ENCODE measurements at places on chromosomes 2 and 18. TPM values are rescaled to one million over a fixed set of nuclear protein-coding genes. Genes with fewer than 3 reads are reported as not detected.

The CHN1 gene
- total RNA-seq: 11.7 TPM

The GAL3ST2 gene
- not detected for total RNA-seq

The CFC1B gene
- total RNA-seq: not detected

The SNRNP27 gene
- 58.3 TPM for total RNA-seq

The PLA2R1 gene
- 3.4 TPM for total RNA-seq

The XRCC5 gene
- 113 TPM for total RNA-seq

DNA sequence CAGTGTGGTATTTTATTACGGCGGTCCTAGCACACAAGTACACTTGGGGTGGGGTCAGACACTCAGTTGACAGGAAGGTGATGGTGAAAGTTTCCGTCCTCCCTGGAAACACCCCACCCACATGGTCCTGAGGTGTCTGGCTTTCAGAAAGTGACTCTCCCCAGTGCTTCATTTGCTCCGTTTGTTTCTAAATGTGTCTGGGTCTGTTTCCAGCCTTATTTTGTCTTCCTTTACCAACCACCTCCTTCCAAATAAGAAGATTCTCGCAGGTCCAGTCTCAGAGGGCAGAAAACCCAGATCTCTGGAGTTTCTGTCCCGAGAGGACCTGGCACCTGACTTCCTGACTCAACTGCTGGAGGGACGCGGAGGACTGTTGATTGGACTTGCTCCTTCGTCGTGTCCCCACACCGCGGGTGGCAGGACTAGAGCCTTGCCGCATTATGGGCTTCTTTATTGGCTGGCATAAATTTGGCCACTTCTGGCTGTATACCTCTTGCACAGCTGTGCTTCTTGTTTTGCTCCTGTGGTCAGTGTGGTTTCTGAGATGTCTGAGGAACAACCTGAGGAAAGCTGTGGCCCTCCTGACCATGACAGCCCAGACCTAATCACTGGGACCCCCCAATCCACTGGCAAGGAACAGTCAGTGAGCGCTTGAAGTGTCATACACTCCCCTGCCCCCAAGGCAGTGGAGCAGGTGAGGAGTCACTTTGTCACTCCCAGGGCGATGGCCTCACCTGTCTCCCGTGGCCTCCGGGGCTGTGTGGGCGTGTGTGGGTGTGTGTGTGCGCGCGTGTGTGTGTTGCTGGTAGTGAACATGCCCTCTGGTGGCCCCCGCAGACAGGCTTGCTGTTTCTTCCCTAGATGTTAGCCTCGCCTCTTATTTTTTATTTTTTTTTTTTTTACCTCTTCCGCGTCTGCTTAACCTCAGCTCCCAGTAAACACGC is 45.6 kb downstream of the MEX3C start:
- DNase-seq: no peak

- DNase-seq: no peak
Measured at GRCh38 chr2:238711346-238711745, 136.5 kb upstream of the TWIST2 start.

GRCh38 chr2:239285071-239285931 is 115.5 kb downstream of the HDAC4 start:
- DNase-seq: peak; percentile 60

GRCh38 chr2:73652348-73652747 is 10.1 kb upstream of the NAT8 start:
- DNase-seq: no peak

GRCh38 chr2:98087447-98088020 is 567 bp downstream of the VWA3B start:
- DNase-seq: no peak

- DNase-seq: no peak
Measured at GRCh38 chr18:8314124-8314523, 295.1 kb upstream of the RAB12 start.

- DNase-seq: no peak
Measured at GRCh38 chr2:14790041-14790640, 157.6 kb downstream of the LRATD1 start.

DNA sequence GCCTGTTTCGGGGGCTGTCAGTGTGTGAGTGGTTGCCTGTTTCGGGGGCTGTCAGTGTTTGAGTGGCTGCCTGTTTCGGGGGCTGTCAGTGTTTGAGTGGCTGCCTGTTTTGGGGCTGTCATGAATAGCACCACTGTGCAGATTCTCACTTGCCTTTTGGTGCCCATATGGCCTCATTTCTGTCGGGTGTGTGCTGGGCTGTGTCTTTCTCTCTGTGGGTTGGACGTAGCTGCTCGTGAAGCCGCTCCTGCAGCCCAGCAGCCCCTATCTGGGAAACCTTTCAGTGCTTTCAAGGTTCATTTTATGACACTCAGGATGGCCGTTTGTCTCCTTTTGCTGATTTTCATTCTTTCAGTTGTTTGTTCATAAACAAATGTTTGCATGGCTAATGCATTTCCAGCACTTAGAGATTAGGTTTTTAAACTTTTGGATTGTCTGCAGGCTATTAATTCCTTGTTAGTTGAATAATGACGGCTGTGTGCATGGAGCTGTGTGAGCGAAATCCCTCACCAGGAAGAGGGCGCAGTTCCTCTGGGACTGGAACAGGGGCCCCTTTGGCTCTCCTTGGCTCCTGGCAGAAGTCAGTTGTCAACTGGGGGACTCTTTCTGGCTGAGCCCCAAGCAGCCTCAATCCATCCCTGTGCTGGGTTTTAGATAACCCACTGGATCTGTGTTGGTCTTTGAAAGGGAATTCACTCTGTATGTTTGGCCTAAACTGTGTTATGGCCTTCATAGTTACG is 10.8 kb downstream of the AGAP1 start:
- no peak for DNase-seq

GRCh38 chr2:15298770-15299169 is 262.4 kb downstream of the NBAS start:
- no peak for DNase-seq

DNA sequence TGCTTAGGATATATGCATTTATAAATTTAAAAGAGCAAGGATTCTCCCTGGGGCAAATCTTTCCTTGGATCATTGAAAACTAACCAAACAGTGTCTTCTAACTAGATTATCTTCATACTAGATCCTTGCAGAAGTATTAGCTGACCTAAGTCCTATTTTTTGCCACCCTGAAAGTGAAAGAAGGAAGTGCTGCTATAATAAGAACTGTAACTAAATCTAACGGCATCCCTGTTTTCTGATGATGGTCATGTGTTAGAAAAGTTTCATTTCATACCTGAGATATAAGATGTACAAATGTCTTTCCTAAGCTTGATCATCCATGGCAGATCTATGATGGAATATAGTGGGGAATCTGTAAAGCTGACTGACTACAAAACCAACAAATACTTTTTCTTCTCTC is 102.7 kb downstream of the MAP2 start:
- no peak for DNase-seq

DNA sequence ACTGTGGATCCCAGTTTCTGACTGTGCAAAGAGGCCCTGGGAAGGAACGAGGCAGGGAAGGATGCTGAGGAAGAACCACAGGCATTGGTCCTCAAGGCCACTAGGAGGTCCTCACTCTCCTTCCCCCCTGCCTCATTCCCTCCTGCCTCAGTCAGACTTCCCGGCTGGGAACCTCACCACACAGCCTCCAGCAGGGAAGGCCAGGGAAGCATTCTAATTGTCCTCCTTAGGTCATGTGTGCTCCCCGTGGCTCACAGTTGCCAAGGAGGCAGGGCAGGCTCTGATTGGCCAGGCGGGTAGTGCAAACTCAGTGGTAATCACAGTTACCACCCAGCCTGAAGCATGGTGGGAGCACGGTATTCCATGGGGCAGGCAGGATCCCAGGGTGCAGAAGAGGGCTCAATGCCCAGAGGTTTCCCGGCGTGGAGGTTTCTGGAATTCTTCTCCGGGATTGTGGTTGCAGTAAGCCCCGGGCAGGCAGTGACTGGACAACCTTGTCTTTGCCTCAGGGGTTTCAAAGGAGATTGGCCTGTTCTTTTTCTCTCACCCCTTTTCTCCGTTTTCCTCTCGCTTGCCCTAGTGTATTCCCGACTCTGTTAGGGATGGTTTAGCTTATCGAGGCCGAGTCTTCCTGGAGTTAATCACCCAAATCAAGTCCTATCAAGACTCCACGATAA is 27.1 kb downstream of the FER1L5 start:
- no peak for DNase-seq

DNA sequence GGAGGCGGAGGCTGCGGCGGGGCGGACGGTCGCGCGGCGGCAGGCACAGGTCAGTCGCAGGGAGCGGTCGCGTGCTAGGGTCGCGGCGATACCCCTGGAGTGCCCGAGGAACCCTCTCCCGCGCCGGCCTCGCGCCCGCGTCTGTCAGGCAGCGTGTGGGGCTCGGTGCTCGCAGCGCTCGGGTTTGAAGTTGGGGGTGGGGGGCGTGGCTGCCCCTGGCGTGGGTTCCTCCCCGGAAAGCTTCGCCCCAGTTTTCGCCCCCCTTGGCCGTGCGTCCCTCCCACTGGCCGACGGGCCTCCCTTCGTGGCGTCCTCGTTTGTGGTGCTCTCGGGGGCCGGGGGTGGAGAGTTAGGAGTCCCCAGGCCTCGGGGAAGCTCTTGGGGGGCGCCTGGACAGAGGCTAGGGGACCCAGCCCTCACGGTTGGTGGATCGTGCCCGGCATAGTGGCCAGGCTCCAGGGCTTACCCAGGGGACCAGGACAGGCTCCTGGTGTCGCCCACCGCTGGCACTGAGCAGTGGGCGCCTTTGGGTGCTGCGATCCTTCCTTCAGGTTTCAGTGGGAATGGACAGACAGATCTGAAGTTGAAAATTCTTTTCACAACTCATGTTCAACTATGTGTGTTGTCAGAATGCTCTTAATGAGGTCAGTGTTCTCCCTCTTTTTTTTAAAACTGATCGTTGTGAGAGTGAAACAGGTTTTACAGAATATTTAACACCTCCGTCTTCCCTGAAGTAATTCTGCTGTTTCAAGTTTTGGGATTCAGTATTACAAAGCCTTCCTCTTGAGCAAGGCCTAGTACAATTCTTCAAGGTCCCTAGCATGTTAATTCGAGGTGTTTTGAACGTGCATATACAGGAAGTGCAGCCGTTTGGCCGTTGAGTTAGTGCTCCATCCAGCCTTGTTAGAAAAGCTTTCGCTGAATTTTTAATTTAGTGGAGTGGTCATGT is 604 bp downstream of the RALBP1 start:
- no peak for DNase-seq

DNA sequence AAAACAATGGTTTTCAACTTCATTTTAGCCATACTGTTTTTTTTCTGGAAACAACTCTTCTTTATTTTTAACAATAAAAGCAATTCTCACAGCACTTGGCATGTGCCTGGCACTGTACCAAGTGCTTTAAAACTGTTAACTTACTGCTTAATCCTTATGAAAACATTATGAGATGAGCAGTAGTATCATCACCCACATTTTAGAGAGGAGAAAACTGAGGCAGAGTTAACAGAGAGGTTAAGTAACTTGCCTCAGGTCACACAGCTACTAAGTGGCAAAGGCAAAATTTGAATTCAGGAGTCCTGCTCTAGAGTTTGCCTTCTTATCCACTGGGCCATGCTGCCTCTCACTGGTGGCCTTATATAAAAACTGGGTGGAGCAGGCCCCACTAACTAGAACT is 23.2 kb downstream of the CTIF start:
- no peak for DNase-seq

GRCh38 chr2:98484121-98484557 is 39.5 kb downstream of the INPP4A start:
- DNase-seq: no peak

DNA sequence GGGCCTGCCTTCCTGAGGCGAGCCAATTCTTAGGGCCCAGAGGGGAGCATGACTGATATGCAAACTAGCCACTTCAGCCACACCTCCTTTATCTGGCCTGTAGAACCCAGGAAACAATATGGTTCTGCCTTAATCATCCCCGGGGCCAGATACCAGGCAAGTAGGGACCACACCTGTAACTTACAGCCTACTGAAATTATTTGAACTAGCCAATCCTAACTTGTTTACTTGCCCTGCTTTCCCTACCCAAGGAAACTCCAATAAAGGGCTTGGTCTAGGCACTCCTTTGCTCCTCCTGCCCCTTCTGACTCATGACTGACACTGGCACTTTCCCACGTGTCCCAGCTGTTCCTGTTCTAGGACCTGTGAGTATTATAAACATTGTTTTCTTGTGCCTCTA is 57.6 kb downstream of the MYOM1 start:
- no peak for DNase-seq

DNA sequence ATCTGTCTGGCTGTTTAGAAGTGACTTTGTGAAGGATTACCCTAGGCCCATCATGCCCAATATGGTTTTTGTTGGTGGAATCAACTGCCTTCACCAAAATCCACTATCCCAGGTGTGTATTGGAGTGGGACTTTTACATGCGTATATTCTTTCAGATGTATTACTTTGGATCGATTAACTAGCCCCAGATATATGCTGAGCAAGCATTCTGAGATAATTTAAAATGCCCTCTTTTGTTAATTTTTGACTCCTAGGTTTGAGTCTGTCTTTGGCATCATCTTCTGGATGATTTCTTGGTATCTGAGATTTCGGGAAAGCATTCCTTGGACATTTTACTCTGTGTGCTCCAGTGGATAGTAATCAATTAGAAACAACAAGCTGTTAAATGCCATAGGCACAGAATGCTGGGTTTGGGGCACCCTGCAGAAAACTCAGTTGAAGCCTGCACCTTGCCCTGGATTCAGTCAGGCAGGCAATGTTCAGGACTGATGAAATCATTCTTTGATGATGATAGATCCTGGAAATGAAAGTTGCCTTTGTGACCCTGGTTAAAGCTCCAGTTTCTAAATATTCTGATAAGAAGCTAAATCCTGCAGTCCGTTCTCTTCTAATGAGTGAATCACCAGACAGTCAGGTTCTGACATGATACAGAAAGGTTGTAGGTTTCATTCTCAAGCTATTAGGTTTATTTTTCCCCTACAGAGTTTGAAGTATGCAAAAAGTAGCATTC is 1.1 kb downstream of the UGT1A1 start:
- DNase-seq: no peak

DNA sequence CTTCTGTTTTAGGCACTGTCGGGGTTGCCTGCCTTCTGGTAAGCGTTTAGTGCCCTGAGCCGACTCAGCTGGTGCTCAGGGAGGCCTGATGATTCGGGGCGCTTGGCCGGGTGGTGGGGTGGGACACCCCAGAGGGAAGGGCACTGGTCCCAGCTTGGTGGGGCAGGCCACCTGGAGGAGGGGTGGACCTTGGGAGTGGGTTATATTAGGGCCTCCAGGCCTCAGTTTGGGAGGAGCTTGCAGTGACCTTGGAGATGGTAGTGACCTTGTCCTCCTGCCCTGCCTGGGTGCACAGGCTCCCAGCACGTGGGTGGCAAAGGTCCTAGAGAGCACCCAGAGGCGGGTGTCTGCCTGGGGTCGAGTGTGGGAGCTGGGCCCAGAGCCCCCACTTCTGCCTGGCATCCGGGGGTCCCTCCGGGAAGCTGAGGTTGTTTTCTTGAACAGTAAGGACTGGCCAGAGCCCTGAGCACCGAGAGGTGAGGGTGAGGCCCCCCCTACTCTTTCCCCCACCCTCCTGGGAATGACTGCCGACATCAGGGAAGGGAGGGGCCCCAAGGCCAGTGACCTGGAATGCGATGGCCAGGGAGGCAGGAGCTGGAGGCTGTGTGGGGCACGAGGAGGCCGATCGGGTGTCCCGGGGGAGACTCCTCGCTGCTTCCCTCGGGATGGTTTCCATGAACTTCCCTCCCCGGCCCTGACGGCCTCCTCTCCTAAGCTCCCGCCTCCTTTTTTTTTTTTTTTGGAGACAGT is 61.3 kb downstream of the HPCAL1 start:
- no peak for DNase-seq

Data from Right ventricle myocardium inferior (tissue), 1 donor.